Neural progenitor cell (in vitro differentiated cells): ENCODE measurements at places on chromosomes 16 and 17. TPM values are rescaled to one million over a fixed set of nuclear protein-coding genes. Genes with fewer than 3 reads are reported as not detected.

The MRC2 gene
- total RNA-seq, result 24.6 and 88.2 TPM in 2 replicates

The ORC6 gene
- total RNA-seq, result 95.3 and 122 TPM in 2 replicates

The KRT33B gene
- total RNA-seq, result not detected in 2 replicates

The SPATA32 gene
- total RNA-seq, result not detected in 2 replicates

The RNF112 gene
- total RNA-seq, result 0.86 and 1.8 TPM in 2 replicates

The PRSS33 gene
- total RNA-seq, result 0.40 and 0.73 TPM in 2 replicates

The DPEP2 gene
- not detected in 2 replicates for total RNA-seq

DNA sequence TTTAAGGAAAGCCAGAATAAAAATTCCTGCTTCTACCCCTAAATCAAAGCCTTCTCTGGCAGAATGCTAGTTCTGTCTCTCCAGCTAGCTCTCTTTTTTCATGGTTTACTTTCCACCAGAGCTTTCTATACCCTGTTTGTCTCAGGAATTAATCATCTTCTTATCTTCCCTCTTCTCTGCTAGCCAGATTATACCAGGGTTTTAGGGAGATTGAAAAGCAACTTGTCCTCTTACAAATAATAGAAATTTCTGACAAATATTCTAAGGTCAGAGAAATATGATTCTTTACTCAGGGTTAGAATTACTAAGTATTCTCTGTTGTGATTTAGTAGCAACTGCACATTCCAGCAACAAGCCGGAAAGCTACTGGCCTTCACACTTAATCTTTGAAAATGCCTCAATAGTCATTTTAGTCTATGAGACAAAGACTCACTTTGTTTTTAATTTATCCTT lies 166.4 kb downstream of the TANC2 start:
- H3K4me1 ChIP-seq, result peaks cover 21% of the 10 kb centered on the region
- no peak for DNase-seq
- H3K4me3 ChIP-seq, result no peak overlapping the region
- no peaks in the 10 kb centered on the region for H3K36me3 ChIP-seq
- no peak overlapping the region for H3K27ac ChIP-seq

GRCh38 chr17:57663326-57664070 lies 81.6 kb downstream of the CCDC182 start:
- H3K27me3 ChIP-seq, result no peaks in the 10 kb centered on the region
- peaks cover 51% of the 10 kb centered on the region for H3K4me1 ChIP-seq
- H3K27ac ChIP-seq, result no peak overlapping the region
- DNase-seq, result peak; percentile 35

- H3K4me1 ChIP-seq, result peaks cover 9% of the 10 kb centered on the region
- no peaks in the 10 kb centered on the region for H3K36me3 ChIP-seq
- no peak overlapping the region for H3K27ac ChIP-seq
- no peak overlapping the region for H3K4me3 ChIP-seq
- no peak for DNase-seq
- peaks cover 7% of the 10 kb centered on the region for H3K27me3 ChIP-seq
Observed at GRCh38 chr16:67027046-67027445, 1.9 kb upstream of the CBFB start.

DNA sequence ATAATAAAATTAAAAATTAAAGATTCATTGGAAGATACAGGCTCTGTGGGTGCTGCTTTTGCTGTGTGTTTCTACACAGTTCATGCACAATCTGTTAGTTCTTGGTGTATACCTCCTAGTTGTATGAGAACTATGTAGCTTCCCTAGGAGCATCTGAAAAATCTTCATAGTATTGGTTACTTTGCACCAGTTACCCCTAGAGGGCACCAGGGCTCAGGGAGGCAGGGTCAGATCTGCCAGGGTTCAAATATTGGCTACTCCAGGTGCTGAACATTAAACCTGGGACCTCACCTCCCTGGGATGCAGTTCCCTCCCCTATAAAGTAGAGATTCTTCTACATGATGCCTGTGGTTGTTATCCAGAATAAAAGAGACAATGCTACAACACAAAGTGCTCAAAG lies 583.0 kb upstream of the CDH11 start:
- peak; percentile 8 for DNase-seq
- no peak overlapping the region for H3K4me3 ChIP-seq
- H3K4me1 ChIP-seq, result no peaks in the 10 kb centered on the region
- no peaks in the 10 kb centered on the region for H3K27me3 ChIP-seq

DNA sequence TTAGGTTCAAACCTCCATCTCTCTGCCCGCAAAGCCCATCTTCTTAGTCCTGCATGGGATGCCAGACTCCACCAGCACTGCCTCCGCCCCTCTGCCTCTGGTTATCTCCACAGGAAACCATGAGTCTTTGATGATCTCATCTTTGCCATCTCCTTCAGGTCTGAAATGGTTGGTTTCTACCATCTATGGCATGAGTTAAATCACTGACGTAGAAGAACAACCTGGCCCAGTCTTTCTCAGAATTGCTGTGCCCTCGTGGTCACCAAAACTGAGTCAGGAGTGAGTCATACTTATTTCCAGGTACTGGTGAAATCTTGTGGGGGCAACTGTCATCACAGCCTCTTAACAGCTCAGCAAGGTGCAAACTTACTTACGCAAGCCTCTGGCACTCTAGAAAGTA lies 468.7 kb upstream of the C16orf82 start:
- H3K4me3 ChIP-seq, result no peak overlapping the region
- no peaks in the 10 kb centered on the region for H3K27me3 ChIP-seq
- no peaks in the 10 kb centered on the region for H3K36me3 ChIP-seq
- DNase-seq, result no peak

DNA sequence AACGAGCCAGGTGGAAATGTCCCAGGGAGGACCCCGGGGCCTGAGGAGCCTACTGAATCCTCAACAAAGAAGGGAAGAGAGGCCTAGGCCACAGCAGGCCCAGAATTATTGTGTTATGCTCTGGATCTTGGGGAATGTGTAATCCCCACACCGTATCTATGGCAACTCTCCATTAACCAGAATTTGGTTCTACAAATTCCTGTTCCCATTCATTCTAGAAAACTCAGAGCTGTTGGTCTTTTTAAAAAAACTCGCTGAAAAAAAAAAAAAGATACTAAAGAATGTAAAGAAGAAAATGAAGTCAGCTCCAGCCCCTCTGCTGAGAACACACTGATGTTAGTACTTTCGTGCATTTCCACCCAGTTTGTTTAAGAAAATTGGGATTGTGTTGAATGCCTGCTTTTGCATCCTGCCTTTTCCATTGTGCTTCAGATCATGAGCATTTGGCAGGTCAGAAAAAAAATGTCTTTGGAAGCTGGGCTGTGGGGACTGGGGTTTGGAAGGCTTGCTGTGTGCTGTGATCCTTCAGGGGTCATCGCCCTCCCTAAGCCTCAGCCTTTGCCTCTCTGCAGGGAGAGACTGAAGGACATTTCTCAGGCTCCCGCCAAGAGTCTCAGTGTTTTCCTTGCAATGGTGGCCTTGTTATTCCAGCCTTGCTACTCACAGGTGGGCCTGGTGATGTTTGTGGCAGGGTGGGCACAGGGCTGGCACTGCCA lies 69.5 kb downstream of the SREBF1 start:
- H3K27ac ChIP-seq, result peak overlapping the region; percentile 79
- H3K4me3 ChIP-seq, result no peak overlapping the region
- no peaks in the 10 kb centered on the region for H3K36me3 ChIP-seq
- peaks cover 62% of the 10 kb centered on the region for H3K4me1 ChIP-seq
- DNase-seq, result peak; percentile 61
- H3K27me3 ChIP-seq, result no peaks in the 10 kb centered on the region

DNA sequence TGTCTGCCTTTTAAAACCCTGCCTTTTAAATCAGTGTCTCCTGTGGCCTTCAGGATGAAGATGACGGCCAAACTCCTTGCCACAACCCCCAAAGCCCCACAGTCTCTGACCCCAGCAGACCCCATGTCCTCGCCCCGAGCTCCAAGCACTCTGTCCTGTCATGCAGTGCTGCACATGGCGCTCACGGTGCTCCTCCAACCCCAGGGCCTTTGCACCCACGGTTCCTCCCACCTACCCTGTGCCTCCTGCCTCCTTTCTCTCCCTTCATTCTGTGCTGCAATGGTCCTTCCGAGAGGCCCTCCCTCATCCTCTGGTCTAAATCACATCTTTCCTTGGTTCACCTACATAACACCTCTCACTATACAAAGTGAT lies 235.3 kb downstream of the KATNIP start:
- H3K36me3 ChIP-seq, result no peaks in the 10 kb centered on the region
- peaks cover 6% of the 10 kb centered on the region for H3K4me1 ChIP-seq
- H3K4me3 ChIP-seq, result no peak overlapping the region

- H3K4me3 ChIP-seq, result no peak overlapping the region
- no peak for DNase-seq
- H3K27ac ChIP-seq, result no peak overlapping the region
- peaks cover 13% of the 10 kb centered on the region for H3K27me3 ChIP-seq
Observed at GRCh38 chr17:38728290-38728831, 1.8 kb upstream of the CISD3 start.

GRCh38 chr16:88974080-88974915 lies 2.7 kb downstream of the CBFA2T3 start:
- H3K4me3 ChIP-seq, result no peak overlapping the region
- no peaks in the 10 kb centered on the region for H3K27me3 ChIP-seq

- no peak for DNase-seq
- no peak overlapping the region for H3K4me3 ChIP-seq
- no peak overlapping the region for H3K27ac ChIP-seq
- H3K4me1 ChIP-seq, result no peaks in the 10 kb centered on the region
- no peaks in the 10 kb centered on the region for H3K36me3 ChIP-seq
Observed at GRCh38 chr16:87328846-87329245, 11.7 kb upstream of the C16orf95 start.

DNA sequence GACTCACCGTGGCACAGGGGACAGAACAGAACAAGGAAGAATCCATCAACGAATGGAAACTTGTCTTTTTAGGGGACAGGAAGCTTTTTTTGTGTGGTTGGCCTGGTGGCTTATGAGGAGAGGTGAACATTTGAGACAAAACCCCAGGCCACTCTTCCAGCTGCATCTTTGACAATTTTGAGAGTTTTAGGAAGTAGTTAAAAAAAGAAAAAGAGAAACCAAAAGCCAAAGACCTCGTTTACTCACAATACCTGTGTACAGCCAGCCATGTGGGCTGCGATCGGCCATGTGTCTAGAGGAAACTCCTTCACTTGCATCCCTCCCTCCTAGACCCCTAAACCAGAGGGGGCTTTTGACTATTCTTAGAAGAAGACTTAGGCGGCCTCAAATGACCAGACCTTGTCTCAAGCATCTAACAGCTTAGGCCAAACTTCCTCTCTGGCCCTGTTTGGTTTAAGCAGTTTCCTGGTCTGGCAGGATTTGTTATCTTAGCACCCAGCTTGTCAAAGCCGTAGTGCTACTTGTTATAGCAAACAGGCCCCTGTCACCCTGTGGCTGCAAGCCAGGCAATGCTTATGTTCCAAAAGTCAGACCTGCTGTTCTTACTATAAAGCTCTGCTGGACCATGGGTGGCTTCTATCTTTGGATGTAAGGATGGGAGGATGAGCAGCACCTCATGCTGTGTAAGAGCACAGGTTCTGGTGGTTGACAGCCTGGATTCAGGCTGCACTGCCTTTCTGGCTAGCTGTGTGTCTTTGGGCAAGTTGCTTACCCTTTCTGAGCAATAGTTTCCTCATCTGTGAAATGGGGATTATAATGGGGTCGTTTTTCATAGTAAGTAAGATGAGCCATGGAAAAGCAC lies 17.7 kb downstream of the KSR1 start:
- peaks cover 14% of the 10 kb centered on the region for H3K4me1 ChIP-seq
- DNase-seq, result no peak
- H3K27me3 ChIP-seq, result no peaks in the 10 kb centered on the region
- no peak overlapping the region for H3K4me3 ChIP-seq
- no peaks in the 10 kb centered on the region for H3K36me3 ChIP-seq

GRCh38 chr17:57404073-57404472 lies 147.8 kb downstream of the MSI2 start:
- H3K4me3 ChIP-seq, result no peak overlapping the region
- H3K27ac ChIP-seq, result no peak overlapping the region
- DNase-seq, result no peak
- H3K36me3 ChIP-seq, result no peaks in the 10 kb centered on the region
- no peaks in the 10 kb centered on the region for H3K27me3 ChIP-seq

- no peak for DNase-seq
- H3K27me3 ChIP-seq, result no peaks in the 10 kb centered on the region
- H3K4me3 ChIP-seq, result no peak overlapping the region
- peaks cover 4% of the 10 kb centered on the region for H3K4me1 ChIP-seq
- no peak overlapping the region for H3K27ac ChIP-seq
- no peaks in the 10 kb centered on the region for H3K36me3 ChIP-seq
Observed at GRCh38 chr17:43733956-43734355, 24.6 kb downstream of the SOST start.

- no peak overlapping the region for H3K27ac ChIP-seq
- H3K27me3 ChIP-seq, result no peaks in the 10 kb centered on the region
- H3K36me3 ChIP-seq, result peaks cover 16% of the 10 kb centered on the region
- H3K4me3 ChIP-seq, result no peak overlapping the region
Observed at GRCh38 chr16:3774156-3774767, 56.9 kb upstream of the TRAP1 start.
